ENCODE measurements at places on chromosomes 1 and 21.
A peak's percentile ranks its signal among the peaks of the same experiment; 100 is the strongest.

- no peak for DNase-seq
Observed at GRCh38 chr1:1024771-1025699, 5.1 kb downstream of the AGRN start.

DNA sequence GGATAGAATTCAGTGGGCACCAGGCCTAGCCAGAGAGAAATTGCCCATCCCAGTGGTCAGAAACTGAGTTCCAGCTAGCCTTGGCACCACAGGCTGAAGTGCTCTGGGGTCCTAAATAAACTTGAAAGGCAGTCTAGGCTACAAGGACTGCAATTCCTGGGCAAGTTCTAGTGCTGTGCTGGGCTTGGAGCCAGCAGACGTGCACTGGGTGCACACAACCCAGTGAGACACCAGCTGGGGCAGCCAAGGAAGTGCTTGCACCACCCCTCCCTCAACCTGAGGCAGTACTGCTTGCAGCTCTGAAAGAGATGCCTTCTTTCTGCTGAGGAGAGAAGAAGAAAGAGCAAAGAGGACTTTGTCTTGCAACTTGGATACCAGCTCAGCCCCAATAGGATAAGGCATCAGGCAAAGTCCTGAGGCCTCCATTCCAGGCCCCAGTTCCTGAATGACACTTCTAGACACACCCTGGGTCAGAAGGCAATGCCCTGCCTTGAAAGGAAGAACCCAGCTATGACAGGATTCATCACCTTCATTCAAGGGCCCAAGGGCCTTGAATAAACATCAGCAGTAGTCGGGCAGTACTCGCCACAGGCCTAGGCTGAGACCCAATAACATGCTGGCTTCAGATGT lies 55.1 kb downstream of the OVGP1 start:
- DNase-seq = no peak

GRCh38 chr21:29320031-29320430 lies 21.3 kb downstream of the BACH1 start:
- DNase-seq = no peak

GRCh38 chr1:68232289-68233148 lies at the start of gene WLS:
TSS of gene WLS (minus strand) at chr1:68232523. CDS start at chr1:68232299, 224 bp downstream.
- peak; percentile 59 for DNase-seq
